ENCODE measurements at places on chromosomes 1 and 21.

DNA sequence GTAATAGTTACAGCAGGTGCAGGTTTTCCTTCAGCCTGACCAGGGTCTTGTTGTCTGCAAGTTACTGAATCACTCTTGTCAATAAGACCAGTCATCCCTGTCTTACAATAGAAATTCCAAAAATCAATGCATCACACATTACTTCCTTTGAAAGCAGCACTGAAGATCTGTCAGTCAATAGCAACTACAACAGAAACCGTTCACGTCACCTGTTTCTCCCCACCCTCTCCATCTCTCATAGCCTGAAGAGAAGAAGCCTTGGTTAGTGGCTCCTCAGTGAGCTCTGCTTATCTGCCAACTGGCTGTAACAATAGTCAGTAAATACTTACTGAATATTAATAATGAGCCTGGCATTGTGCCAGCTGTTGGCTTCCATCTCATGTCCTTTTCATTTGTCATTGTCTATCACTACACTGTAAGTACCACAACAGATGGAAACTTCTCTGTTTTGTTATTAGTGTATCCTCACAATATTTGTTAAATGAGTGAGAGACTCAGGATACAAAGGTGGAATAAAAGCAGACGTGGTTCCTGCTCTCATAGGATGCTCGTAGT is 195.2 kb downstream of the S1PR1 start:
- no peak for DNase-seq

- no peak for DNase-seq
Observed at GRCh38 chr1:115782571-115783281, 14.2 kb upstream of the CASQ2 start.

GRCh38 chr1:201780952-201781351 is 48.0 kb upstream of the IPO9 start:
- no peak for DNase-seq

- DNase-seq, result no peak
Observed at GRCh38 chr1:6435547-6435946, 11.0 kb downstream of the ESPN start.

DNA sequence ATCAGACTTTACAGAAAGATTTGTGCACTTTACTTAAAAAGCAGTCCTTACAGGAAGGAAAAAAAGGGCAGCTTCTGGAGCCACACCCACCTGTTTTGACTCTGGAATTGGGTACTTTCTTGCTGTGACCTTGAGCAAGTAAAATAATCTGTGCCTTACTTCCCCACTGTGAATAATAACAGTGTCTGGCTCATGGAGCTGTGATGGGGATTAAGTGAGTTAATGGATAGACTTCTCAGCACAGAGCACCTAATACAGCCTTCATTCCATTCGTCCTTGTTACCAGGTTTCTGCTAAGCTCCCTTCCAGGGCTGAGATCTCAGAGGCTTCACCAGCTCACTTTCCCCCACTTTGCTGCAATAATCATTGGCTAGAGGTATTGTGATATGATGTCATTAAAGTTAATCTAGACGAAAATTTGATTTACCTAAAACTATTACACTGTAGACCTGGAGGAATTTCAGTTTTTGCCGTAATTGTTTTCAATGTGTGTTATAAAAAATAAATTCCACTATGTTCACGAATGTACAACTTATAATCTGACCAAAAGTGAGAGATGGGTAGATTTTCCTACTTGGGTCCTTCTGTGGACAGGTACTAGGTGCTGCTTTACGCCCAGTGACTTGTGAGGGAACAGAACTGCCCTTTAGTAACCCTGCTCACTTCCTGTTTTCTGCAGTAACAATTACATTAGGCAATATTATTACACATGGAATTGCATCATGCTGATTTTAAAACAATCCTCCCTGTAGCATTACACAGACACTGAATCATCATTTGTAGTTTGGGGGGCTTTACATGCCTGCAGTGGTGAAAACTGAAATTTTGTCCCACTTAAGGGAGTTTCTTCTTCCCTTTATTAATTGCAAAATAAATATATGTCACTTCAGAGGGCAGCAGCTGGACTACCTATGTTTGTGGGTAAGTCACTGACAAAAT is 19.7 kb upstream of the ABCG1 start:
- no peak for DNase-seq

DNA sequence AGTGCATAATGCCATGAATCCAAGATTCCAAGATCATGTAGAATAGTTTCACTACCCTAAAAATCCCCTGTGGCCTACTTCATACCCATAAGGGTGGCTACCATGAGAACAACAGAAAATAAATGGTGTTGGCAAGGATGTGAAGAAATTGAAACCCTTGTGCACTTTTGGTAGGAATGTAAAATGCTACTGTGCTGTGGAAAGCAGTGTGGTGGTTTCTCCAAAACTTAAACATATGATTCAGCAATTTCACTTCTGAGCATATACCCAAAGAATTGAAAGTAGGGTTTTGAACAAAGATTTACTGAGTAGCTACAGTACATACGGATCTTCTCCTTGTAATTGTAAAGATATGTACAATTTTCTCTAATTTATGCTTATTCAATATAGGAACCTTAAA is 16.0 kb downstream of the FNBP1L start:
- no peak for DNase-seq

DNA sequence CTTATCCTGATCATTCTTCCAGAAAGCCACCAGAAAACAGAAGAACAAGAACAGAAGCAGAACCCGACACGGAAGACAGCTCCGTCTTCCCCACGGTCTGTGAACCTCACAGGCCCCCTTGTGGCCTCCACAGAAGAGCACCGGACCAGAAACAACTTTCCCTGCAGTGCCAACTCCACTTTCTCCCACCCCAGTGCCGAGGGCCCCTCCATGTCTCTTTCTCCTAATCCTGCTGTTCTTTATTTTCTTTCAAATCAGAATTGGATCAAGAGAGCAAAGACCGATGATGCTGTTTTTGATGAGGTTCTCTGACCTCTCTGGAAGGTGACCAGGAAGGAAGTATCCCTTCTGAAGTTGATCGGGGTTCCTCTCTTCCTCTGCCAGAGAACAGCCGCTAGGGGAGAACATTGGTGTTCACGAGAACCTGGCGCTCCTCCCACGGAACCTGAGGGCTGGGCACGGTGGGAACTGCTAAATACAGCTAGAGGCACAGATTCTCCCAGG is 58.9 kb upstream of the CTTNBP2NL start:
- no peak for DNase-seq

DNA sequence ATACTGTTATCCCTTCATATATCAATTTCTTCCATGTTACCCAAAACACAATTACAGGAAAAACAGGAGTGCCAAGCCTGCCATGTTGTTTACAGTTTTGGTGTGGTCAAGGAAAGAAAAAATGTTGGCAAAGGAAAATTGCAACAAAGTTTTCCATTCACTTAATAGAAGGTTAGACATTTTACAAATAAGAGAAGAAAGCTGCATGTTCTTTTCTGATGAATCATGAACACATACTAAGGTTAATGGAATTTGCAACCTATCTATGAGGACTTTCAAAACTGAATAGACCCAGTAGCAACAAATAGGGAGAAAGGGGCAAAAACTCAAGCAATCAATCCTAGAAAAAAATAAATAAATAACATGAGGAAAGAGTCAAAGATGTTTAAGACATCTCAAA is 556.7 kb downstream of the DPYD start:
- DNase-seq, result no peak

DNA sequence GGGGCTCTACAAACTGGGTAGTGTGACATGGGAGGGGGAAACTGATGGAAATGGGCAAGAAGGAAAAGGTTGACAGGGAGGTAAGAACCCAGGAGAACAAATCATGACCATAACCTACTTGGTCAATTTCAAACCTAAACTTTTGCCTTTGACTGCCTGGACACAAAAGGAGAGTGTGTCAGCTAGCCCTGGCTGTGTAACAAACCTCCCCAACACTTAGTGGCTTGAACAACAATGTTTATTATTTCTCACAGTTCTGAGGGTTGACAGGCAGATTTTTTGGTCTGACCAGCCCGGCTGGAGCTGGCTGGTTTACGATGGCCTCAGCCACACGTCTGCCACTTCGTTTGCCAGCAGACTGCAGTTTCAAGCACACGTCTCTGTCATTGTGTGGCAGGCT is 92.5 kb downstream of the WDR4 start:
- DNase-seq, result no peak

DNA sequence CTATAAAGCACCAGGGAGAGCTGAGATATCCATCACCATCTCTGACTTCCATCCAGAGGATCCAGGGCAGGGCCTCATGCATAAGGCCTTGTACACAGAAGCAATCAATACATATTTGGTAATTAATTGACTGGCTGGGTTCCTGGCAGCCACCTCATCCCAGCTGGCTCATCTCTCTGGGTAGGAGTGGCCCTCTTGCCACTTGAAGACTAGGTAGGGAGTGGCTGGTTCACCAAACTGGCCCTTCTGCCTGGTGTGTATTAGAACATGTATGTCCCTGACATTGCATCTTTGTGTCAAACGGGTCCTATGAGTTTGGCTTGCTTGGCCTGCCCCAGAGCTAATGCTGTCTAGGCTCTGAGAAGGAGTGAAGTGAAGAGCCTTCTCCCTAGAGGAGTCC is 11.8 kb downstream of the NUAK2 start:
- no peak for DNase-seq

- DNase-seq, result no peak
Observed at GRCh38 chr1:169091480-169091941, 15.0 kb upstream of the ATP1B1 start.

DNA sequence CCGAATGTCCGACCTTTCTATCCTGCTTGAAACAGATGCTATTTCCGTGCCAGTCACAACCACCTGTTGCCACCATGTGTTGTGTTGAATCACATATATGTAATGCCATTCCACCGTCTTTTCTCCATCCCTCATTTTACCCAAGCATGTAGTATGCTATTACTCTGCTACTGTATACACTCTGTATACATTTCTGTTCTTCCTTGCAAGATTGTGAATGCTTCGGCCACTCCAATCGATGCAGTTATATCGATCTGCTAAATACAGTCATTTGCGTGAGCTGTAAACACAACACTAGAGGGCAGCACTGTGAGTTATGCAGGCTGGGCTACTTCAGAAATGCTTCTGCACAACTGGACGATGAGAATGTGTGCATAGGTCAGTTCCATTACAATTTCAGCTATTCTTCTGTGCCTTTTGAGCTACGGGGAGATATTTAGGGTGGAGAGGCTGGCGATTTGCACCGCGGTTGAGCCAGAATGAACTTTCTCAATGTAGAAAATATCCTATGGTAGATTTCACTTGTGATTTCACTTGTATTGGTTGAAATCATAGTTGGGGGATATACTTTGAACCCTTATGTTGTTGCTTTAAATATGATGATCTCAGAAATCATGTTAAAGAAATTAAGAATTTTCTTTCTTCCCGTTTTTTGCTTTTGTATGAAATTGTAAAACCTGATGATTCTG is 289.8 kb downstream of the NTNG1 start:
- no peak for DNase-seq
